Nephron progenitor cell (in vitro differentiated cells): ENCODE measurements at places on chromosomes 2 and 18.

- H3K36me3 ChIP-seq: no peaks in the 10 kb centered on the region
- peaks cover 12% of the 10 kb centered on the region for H3K27me3 ChIP-seq
Measured at GRCh38 chr2:100939445-100939844, 62.6 kb upstream of the RPL31 start.

- no peak overlapping the region for H3K4me3 ChIP-seq
- peaks cover 94% of the 10 kb centered on the region for H3K27me3 ChIP-seq
- H3K36me3 ChIP-seq: no peaks in the 10 kb centered on the region
- peaks cover 7% of the 10 kb centered on the region for H3K4me1 ChIP-seq
Measured at GRCh38 chr2:120589771-120590608, 145.7 kb upstream of the GLI2 start.

DNA sequence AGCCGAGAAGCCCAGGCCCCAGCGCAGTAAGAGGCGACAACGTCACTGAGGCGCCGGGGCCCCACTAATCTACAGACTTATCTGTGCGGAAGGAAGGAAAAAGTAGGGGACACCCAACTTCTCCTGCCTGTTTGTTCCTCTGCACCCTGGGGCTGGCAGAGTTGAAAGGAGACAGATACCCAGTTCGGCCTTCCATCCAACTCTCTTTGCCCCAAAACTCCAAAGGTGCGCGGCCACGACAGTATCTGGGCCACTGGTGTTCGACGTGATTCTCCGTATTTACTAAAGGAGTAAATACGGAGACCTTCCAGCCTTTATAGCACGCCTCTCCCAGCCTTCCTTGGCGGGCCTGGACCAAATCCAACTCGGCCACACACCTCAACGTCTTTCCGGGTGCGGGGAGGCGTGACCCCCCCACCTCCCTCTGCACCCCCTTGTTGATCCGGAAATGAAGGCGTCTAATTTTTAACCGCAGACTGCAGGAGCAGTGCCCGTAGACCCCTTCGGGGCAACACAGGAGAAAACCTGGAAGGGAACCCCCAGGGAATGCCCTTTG is 1.6 kb downstream of the SMAD7 start:
- peaks cover under 1% of the 10 kb centered on the region for H3K27me3 ChIP-seq
- H3K27ac ChIP-seq: peak overlapping the region; percentile 96
- H3K36me3 ChIP-seq: peaks cover 15% of the 10 kb centered on the region

DNA sequence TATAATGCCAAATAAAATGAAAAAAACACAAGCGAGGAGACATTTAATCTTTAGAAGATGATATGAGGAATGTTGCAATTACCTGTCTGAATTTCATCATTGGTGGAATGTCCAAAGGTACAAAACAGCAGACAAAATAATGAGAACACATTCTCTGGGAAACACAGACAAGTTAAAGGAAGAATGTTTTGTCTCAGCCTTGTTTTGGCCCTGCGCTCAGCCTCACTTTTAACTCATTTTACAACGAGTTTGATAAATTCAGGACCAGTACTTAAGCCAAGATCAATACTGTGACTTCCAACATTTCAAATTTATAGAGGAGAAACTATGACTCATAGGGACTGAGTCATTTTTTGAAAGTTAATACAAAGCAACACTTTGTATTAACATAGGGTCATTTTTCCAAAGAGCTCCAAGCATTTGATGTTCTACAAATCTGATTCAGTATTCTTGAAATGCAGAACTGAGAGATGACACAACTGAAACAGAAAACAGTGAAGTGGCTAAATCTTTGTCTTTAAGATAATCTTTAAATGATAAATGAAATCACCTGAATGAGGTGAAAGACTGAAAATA is 833.2 kb upstream of the CHAC2 start:
- no peak for DNase-seq
- peaks cover 7% of the 10 kb centered on the region for H3K27me3 ChIP-seq
- H3K27ac ChIP-seq: no peak overlapping the region
- H3K4me1 ChIP-seq: no peaks in the 10 kb centered on the region

GRCh38 chr2:127517465-127517864 is 8.8 kb downstream of the IWS1 start:
- peaks cover 58% of the 10 kb centered on the region for H3K36me3 ChIP-seq
- H3K27me3 ChIP-seq: no peaks in the 10 kb centered on the region
- H3K27ac ChIP-seq: peak overlapping the region; percentile 23
- peaks cover 33% of the 10 kb centered on the region for H3K4me1 ChIP-seq

GRCh38 chr2:239394978-239395377 is 5.8 kb downstream of the HDAC4 start:
- peaks cover 4% of the 10 kb centered on the region for H3K36me3 ChIP-seq
- peak overlapping the region; percentile 7 for H3K27ac ChIP-seq
- no peak overlapping the region for H3K4me3 ChIP-seq
- H3K27me3 ChIP-seq: peaks cover 2% of the 10 kb centered on the region

- H3K36me3 ChIP-seq: no peaks in the 10 kb centered on the region
- no peak overlapping the region for H3K27ac ChIP-seq
- peaks cover 4% of the 10 kb centered on the region for H3K27me3 ChIP-seq
- H3K4me1 ChIP-seq: peaks cover 12% of the 10 kb centered on the region
- DNase-seq: no peak
Measured at GRCh38 chr2:26001743-26002351, 19.6 kb upstream of the KIF3C start.

- no peak overlapping the region for H3K4me3 ChIP-seq
- no peak for DNase-seq
- peak overlapping the region; percentile 75 for H3K27ac ChIP-seq
- H3K4me1 ChIP-seq: peaks cover 76% of the 10 kb centered on the region
- H3K27me3 ChIP-seq: peaks cover 3% of the 10 kb centered on the region
Measured at GRCh38 chr2:28624436-28624792, 127.2 kb upstream of the PPP1CB start.

GRCh38 chr2:207387001-207387571 is 142.7 kb upstream of the CREB1 start:
- no peak for DNase-seq
- peaks cover 3% of the 10 kb centered on the region for H3K27me3 ChIP-seq
- no peak overlapping the region for H3K4me3 ChIP-seq
- peaks cover 8% of the 10 kb centered on the region for H3K36me3 ChIP-seq

DNA sequence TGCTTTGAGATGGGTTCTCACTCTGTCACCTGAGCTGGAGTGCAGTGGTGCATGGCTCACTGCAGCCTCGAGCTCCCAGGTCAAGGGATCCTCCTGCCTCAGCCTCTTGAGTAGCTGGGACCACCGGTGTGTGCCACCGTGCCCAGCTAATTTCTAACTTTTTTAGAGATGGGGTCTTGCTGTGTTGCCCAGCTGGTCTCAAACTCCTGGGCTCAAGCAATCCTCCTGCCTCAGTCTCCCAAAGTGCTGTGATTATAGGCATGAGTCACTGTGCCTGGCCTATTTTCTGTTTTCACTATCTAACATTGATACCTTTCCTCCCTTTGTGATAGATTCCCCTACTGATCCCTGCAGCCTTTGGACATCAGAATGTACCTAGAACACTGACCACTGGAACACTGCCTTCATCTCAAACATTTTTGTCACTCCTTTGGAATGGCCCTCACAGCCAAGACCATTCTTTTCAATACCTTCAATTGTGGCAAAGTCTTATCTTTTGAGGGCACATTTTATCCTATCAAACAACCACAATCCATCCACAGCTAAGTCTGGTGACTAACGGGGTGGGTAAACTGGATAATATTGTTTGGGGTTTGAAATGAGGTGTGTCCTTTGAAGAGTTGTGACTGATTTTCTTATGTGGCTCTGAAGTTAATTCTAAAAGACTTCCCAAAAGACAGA is 43.7 kb downstream of the EPAS1 start:
- H3K27me3 ChIP-seq: peaks cover 34% of the 10 kb centered on the region
- no peaks in the 10 kb centered on the region for H3K36me3 ChIP-seq
- no peak overlapping the region for H3K4me3 ChIP-seq
- H3K27ac ChIP-seq: no peak overlapping the region
- DNase-seq: no peak

GRCh38 chr2:216117561-216118340 is 8.6 kb downstream of the XRCC5 start:
- H3K36me3 ChIP-seq: peaks cover 89% of the 10 kb centered on the region
- peaks cover 54% of the 10 kb centered on the region for H3K4me1 ChIP-seq
- H3K27ac ChIP-seq: peak overlapping the region; percentile 100
- no peak overlapping the region for H3K4me3 ChIP-seq
- H3K27me3 ChIP-seq: no peaks in the 10 kb centered on the region
- no peak for DNase-seq

GRCh38 chr2:187912950-187913349 is 358.7 kb upstream of the TFPI start:
- H3K4me3 ChIP-seq: no peak overlapping the region
- no peak overlapping the region for H3K27ac ChIP-seq
- no peaks in the 10 kb centered on the region for H3K27me3 ChIP-seq
- H3K36me3 ChIP-seq: no peaks in the 10 kb centered on the region
- no peak for DNase-seq

DNA sequence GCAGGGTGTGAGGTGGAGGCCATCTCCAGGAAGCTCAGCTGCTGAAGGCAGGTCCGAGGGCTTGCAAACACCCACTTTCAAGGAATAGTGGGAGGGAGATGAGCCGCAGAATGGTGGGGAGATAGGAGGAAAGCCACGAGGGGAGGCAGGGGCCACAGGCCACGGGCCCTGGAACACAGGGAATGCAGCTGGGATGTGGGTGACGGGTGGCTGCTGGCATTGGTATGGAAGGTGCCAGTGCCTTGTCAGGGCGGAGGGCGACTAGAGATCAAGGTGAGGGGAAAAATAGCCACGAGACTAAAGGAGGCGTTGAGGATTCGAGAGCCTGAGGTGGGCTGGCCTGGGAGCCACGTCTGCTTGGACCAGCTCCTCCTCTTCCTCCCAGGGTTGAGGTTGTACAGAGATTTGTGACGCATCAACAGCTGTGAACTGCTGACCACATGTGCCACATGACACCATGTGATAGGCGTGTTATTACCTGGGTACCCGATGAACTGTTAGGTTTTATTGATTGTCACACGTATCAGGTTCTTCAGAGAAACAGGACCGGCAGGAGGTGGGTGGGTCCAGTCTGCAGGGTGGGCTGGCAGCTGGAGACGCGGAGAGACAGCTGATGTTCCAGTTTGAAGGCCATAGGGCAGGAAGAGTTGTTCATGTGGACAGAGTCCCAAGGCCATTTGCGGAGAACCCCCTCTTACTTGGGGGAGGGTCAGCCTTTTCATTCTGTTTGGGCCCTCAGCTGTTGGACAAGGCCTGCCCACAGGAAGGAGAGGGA is 9.9 kb downstream of the IMPA2 start:
- H3K27ac ChIP-seq: no peak overlapping the region
- peaks cover 4% of the 10 kb centered on the region for H3K36me3 ChIP-seq
- no peaks in the 10 kb centered on the region for H3K27me3 ChIP-seq

DNA sequence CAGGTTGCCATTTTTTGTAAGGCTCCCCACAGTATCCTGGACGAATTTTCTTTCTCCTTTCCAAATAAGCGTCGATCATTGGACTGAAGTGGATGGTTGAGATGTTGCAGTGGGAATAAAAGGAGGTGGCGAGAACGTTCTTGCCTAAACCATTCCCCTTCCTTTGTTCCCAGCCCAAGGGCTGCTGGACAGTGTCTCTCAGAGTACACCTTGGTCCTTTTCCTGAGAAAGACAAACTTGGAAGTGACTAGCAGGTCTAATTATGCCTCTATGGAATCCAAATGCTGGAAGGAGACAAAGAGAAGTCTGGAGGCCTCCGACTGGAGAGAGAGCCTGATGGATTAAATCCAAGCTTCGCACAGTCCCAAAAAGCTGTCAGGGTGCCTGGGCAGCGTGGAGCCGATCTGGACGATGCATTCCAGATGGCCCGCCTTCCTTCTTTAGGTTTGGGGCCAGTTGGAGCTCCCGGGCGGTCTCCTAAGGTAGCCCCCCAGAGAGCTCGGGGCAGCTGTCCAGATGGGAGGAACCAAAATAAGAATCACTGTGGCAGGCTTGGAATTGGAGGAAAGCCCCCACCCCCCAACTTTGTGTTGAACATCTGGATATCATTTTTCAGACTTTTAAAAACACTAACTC is 186.8 kb downstream of the TMEM247 start:
- DNase-seq: no peak
- H3K4me3 ChIP-seq: no peak overlapping the region
- H3K27ac ChIP-seq: no peak overlapping the region
- H3K27me3 ChIP-seq: peaks cover 14% of the 10 kb centered on the region

DNA sequence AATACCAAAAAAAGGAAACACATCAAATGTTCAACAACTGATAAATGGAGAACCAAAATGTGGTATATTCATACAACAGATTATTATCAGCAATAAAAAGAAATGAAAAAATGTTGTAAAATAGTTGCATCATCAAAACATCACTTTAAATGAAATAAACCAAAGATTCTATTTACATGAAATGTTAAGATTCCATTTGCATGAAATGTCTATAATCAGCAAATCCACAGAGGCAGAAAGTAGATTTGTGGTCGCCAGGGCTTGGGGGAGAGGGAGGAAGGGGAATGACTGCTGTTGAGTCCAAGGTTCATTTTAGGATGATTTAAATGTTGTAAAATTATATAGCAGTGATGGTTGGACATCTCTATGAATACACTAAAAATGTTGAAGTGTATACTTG is 181.9 kb downstream of the RTP5 start:
- peaks cover 70% of the 10 kb centered on the region for H3K27me3 ChIP-seq
- DNase-seq: no peak
- peaks cover under 1% of the 10 kb centered on the region for H3K36me3 ChIP-seq

GRCh38 chr2:191824398-191824797 is 22.5 kb downstream of the CAVIN2 start:
- no peak overlapping the region for H3K4me3 ChIP-seq
- H3K4me1 ChIP-seq: no peaks in the 10 kb centered on the region
- no peak for DNase-seq

DNA sequence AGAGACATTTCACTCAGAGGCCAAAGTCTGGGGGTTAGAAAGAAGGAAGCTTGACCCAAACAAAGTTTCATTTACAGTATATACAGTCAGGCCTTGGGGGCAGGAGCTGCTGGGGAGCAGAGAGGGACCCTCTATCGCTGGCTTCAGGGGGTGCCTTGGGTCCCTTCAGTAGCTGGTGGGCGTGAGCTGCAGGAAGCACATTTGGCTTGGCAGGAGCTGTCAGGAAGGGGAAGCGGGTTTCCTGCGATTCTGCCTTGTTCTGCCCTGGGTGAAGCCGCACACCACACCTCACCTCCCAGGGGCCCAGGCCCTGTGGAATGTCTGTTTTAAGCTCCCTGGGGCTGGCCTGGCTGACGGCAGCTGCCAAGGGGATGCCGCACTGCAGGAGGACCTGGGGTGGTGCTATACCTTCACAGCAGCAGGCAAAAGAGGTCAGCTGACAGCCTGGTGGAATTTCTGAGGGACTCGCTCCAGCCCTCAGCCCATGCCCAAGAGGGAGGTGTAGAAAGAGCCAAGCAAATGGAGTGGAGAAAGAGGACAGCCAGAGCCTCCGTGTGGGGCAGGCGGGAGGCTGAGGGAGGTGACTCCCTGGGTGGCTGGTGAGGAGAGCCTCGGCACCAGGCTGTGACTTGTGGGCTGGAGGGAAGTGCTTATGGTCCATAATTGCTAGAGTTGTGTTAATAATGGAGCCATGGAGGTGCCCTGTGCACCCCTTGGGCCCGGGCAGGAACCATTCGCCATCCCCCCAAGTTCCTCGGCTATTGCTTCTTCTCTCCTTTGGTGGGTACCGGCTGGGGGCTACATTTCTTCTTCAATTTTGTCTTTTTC is 43.9 kb downstream of the PSD4 start:
- peaks cover 18% of the 10 kb centered on the region for H3K27me3 ChIP-seq
- H3K4me3 ChIP-seq: no peak overlapping the region
- H3K36me3 ChIP-seq: peaks cover 37% of the 10 kb centered on the region
- peak overlapping the region; percentile 98 for H3K27ac ChIP-seq
